Activated CD4-positive, alpha-beta memory T cell treated with anti-CD3 and anti-CD28 coated beads for 36 hours (primary cell): ENCODE measurements at places on chromosomes 3 and 15. TPM values are rescaled to one million over a fixed set of nuclear protein-coding genes. Genes with fewer than 3 reads are reported as not detected.

STRIT1 gene
- total RNA-seq = not detected

SPATA12 gene
- total RNA-seq = not detected

TMEM158 gene
- total RNA-seq = not detected

SNAPC5 gene
- total RNA-seq = 23.4 TPM

RPL35A gene
- total RNA-seq = 1,587 TPM

IQCF5 gene
- total RNA-seq = not detected

GABRA5 gene
- total RNA-seq = not detected

SKOR1 gene
- total RNA-seq = 0.12 TPM

EBLN2 gene
- total RNA-seq = 5.5 TPM

BTBD1 gene
- 53.3 TPM for total RNA-seq

GOLGA6L10 gene
- 1.7 TPM for total RNA-seq

ENTPD3 gene
- not detected for total RNA-seq

LDHAL6B gene
- not detected for total RNA-seq

CLRN1 gene
- total RNA-seq = not detected

C3orf49 gene
- total RNA-seq = not detected

PKM gene
- 2,053 TPM for total RNA-seq

LYZL4 gene
- total RNA-seq = not detected

TMEM45A gene
- total RNA-seq = 0.74 TPM

KLHL40 gene
- not detected for total RNA-seq

CMTM7 gene
- 46.1 TPM for total RNA-seq

DNASE1L3 gene
- not detected for total RNA-seq

MST1R gene
- 0.39 TPM for total RNA-seq

SCN11A gene
- total RNA-seq = 0.02 TPM

ZNF660 gene
- 0.07 TPM for total RNA-seq

CPA3 gene
- not detected for total RNA-seq

LSAMP gene
- not detected for total RNA-seq

CCDC54 gene
- not detected for total RNA-seq

HTR3E gene
- not detected for total RNA-seq

ASTE1 gene
- total RNA-seq = 10.1 TPM

ALG3 gene
- 31.6 TPM for total RNA-seq

CCR2 gene
- 2.2 TPM for total RNA-seq

UBAP1L gene
- total RNA-seq = 2.4 TPM
